SK-N-MC (cell line): ENCODE measurements at places on chromosomes 11 and 22.

DNA sequence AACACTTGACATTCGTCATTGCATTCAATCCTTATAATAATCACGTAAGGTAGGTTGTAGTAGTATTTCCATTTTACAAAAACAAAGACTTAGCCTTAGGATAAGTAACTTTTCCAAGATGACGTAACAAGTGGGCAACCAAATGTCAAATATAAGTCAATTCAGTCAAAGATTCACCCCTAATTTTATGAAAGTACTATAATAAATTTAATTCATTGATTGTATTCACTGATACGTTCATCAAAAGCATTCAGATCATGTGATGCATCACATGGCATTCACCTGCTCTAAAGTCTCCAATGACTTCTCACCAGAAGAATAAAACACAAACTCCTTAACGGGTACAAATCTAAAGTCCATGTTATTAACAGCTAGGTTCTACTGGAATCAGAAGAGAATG, 2.1 kb downstream of the KIF18A start:
- no peak for DNase-seq

DNA sequence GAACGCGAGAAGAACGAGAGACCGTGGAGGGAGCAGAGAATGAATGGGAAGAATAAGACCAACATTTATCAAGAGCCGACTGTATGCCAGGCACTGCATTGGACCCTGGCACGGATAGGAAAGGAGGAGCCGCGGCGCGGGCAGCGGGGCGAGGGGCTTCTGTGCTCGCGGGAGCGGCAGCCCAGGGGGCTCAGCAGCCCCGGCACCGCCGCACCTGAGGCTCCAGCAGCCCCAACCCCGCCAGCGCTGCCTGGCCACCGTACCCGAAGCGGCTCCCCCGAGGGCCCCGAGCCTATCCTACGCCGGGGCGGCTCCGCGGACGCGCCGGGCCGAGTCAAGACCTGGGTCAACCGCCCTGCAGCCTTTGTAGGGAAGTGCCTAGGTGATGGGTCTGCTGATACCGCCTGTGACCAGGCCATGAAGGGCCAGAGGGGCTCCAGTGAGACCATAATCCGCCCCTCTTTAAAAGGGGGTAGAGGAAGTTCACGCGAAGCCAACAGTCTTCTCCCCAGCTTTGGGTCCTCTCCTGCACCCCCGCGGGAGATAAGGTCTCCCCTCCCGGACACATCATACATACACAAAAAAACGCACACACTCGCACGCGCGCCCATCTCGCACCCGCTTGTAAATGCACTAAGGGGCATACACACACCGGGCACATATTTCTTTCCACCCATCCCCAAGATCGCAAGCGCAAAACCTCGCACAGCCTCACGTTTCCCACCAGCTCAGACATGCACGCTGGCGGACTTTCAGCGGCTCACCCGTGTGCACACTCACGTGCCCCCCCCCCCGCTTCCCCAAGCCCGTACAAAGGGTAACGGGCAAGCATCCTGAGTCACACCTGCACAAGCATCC, 935 bp upstream of the RTN4RL2 start:
- no peak for DNase-seq

- no peak for DNase-seq
Measured at GRCh38 chr11:72120930-72121329, 8.4 kb upstream of the ANAPC15 start.

DNA sequence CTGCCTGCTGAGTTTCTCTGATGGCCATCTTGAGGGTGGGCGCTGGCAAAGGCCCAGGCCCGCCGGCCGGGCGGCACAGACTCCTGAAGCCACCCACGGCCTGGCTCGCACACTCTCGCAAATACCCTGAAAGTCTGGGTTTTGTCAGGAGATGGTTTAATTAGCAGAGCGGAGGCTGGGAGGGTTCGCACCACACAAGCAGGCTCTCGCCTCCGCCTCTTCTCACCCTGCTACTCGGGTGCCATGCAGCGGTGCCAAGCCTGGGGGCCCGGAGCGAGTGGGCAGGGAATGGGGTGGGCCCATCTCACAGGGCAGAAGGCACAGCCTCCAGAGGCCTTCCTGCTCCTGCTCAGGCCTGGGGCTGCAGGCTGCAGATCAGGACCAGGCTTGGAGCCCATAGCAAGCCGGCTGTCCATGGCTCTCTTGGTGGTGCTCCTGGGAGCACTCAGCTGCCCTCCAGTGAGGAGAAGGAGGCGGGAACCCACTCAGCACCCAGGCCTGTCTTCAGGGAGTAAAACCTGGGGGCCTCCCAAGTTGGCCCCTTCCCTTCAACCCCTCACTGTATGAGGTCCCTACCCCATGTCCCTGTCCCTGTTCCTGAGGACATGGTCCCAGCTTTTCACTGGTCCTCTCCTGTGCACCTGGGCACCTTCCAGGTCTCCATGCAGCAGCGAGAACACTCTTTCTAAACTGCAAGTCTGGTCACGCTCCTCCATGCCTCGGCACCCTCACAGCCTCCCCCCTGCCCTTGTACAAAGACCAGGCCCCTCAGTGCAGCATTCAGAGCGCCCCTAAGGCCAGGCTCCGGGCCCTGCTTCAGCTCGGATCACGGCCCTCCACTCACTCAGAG, 62.0 kb downstream of the FLRT1 start:
- DNase-seq: no peak

- no peak for DNase-seq
Measured at GRCh38 chr11:8100158-8100557, 19.1 kb downstream of the TUB start.

DNA sequence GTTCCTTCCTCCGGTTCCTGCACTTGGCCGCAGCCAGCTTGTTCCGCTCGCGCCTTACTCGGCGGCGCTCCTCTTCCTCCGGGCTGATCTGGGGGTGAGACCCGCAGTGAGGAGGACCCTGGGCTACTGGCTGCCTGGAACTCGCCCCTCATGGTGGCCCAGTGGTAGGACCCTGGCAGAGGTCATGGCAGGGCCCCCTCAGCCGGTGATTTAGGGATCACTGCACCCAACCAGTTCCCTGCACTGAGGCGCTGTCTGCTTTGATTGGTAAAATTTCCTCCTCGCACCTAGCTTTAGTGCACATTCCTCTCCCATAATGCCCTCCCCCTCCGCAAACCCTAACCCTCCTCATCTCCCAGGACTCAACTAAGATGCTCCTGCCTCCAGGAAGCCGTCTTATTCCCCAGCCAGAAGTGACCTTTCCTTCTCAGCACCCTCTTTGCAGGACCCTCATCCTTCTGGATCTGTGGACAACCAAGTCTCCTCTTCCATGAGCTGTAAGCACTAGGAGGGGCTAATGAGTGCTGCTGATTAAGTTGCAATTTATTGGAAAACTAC, 3.6 kb downstream of the CCDC85B start:
- no peak for DNase-seq

DNA sequence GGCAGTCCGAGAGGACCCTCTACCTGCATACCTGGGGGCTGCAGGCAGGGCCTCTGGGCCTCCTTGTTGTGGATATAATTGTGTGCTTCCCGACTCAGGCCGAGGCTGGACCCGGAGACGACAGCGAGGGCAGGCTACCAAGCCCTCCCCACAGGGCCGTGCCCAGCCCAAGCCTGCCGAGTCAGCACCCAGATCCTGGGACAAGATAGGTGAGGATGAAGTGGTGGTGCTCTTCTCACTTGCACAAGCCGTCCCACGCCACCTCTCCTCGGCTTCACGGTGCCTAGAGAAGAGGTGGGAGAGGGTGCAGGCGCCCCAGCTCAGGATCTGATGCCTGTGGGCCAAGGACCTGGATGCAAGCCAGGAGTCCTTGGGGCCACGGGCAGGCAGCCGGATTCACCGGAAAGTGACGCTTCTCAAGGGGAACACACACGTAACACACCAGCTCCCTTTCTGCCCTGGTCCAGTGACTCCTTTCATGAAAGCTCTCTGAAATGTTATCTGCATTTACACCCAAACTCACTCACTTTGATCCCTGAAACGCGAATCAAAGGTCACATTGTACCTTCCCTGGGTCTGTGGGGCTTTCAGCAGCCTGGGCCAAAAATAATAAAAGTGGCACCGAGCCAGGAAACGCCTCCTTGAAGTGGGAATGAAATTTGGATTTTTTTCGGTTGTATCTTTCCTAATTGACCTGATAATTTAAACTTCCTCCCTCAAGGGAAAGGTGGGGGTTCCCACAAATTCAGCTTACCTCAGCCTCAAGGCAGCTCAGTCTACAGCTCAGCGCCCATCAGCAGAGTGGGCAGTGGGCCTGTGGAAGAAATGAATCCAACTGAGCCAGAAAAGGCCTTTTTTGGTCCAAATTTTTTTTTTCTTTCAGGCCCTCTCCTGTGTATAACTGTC, 1.1 kb upstream of the GNB1L start:
- DNase-seq: no peak

DNA sequence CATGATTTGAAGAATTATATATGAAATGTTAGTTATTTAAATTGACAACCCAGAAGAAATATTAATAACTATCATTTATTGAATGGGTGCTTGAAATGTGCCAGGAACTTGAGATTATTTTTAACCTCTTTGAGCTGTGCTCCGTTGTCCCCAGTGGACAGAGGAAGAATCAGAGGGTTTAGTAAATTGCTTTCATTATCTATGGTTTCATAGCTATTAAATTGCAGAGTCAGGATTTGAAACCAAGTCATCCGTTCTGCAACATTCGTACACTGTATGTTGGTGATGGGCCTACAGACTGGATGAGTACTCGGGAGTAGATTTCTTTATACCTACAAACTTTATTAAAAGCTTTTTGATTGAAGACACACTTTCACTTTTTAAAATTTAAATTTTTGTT, 4.9 kb downstream of the HSD17B12 start:
- DNase-seq: no peak

GRCh38 chr11:102320679-102321078, 3.4 kb downstream of the BIRC3 start:
- DNase-seq: no peak
